ENCODE measurements at places on chromosomes 16 and 17. TPM values are rescaled to one million over a fixed set of nuclear protein-coding genes. Genes with fewer than 3 reads are reported as not detected.

Gene DPEP3
- not detected for total RNA-seq

Gene SIAH1
- total RNA-seq: 6.9 TPM

Gene HES7
- total RNA-seq: not detected

Gene KRTAP3-1
- total RNA-seq: not detected

Gene IGSF6
- total RNA-seq: 2.8 TPM

Gene DPEP1
- 0.13 TPM for total RNA-seq

Gene KRTAP4-3
- not detected for total RNA-seq

Gene CTRB2
- total RNA-seq: 12.7 TPM

- no peak for DNase-seq
Observed at GRCh38 chr17:62668091-62668804, 40.8 kb downstream of the MRC2 start.

DNA sequence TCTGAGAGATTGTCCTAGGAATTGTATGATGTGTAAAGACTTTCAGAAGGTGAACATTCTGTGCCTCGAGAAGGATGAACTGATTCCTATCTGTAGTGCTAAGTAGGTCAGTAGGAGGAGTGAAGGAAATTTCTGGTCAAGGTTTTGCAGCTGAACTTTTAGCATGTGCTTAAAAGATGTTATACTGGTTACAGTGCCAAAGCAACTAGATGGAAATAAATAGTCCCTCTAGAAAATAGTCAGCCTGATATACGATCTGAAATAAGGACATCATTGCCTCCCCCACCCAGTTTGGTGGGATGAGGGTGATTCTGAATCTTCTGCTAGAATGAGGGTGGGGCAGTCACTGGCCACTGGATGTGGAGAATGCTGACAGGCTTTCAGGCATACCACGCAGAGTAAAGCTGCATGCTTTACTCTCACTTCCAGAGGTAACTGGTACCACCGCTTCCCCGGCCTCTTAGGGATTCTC, 57.2 kb upstream of the VPS4A start:
- DNase-seq: no peak

DNA sequence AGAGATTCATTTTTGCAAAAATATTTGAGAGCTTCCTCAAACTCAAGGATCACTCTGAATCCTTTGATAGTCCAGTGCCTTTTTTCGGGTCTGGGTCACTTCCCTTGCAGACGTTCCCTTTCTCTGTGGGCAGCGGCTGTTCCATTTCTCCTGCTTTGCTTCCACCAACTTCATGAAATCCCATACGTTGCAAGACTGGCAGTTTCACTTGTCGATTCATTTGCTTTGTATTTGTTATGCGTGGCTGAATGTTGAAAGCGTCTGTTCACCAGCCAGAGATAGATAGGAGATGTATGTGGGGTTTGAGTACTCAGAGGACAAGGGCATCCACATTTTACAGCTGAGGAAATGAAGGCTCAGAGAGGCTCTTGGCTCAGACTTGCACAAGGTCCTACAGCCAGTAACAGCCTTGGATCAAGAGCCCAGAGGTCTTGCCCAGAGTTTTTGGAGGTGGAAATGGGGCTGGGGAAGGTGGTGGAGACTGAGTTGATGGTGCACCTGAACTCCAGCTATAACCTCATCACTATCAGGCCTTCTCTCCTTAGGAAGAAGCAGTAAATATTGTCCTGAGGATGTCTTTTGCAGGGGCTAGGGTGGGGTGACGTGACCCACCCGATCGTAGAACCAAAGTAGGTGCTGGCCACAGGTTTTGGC, 1.3 kb upstream of the CCDC102A start:
- peak; percentile 32 for DNase-seq

GRCh38 chr17:65876985-65877384, 314.9 kb downstream of the CEP112 start:
- DNase-seq: no peak

DNA sequence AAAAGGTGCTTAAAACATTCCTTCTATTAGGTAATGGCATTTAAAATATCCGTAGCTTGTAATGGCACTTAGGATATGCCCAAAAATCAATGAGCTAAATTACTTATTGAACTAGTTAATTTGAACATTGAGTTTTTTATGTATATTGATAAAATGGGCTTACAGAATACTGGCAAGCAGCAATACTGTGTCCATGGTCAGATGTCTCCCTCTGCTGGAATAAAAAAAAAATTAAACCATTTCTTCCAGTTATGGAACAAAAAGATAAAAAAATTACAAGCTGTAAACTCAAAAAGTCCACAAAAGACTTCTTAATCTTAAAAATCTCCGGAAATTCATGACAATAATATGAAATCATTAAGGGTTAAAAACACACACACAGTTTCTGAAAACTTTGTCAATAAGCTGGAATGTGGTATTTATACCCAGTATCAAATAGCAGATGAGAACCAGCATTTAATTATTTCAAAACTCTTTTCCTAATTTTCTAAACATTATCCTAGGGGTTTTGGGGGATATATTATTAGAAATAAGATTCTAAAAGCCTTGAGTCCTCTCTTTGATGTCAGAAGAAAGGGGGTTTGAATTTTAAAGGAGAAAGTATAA, 21.5 kb upstream of the PSMD7 start:
- DNase-seq: no peak

GRCh38 chr17:34671191-34671590, 91.8 kb downstream of the TMEM132E start:
- no peak for DNase-seq

DNA sequence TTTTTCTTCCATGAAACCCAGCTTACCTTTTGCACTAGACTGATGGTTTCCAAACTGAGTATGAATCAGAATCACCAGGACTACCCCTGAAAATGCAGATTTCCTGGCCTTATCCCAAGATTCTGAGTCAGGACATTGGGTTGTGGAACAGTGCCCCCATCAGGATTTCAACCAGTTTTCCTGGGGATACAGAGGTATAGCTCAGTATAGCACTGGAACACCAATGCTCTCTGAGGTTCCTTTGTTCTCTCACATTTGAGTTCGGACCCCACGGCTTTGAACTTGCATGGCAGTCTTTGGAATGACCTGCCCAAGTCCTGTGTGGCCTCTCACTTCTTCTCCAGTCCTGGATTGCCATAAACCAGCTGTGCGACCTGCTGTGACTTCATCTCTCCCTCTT, 12.8 kb upstream of the CCL8 start:
- DNase-seq: no peak

- no peak for DNase-seq
Observed at GRCh38 chr16:3797904-3798811, 80.8 kb upstream of the TRAP1 start.

DNA sequence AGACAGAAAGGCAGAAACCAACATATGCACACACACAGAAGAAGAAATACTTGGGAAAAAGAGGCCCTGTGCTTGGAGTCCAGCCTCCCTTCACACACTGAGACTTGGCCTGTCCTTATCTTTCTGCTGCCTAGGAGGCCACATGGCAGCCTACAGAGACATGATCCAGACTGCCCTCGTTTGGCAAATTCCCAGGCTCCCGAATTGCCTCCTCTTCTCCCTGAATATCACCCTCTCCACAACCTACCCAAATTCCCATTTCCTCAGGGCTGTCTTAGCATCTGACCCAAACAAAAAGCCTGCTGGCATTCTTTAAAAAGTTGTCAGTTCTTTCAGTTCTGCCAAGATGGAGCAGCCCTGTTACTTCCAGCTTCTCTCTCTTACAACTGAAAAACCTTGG, 59.8 kb downstream of the DNAH17 start:
- no peak for DNase-seq

DNA sequence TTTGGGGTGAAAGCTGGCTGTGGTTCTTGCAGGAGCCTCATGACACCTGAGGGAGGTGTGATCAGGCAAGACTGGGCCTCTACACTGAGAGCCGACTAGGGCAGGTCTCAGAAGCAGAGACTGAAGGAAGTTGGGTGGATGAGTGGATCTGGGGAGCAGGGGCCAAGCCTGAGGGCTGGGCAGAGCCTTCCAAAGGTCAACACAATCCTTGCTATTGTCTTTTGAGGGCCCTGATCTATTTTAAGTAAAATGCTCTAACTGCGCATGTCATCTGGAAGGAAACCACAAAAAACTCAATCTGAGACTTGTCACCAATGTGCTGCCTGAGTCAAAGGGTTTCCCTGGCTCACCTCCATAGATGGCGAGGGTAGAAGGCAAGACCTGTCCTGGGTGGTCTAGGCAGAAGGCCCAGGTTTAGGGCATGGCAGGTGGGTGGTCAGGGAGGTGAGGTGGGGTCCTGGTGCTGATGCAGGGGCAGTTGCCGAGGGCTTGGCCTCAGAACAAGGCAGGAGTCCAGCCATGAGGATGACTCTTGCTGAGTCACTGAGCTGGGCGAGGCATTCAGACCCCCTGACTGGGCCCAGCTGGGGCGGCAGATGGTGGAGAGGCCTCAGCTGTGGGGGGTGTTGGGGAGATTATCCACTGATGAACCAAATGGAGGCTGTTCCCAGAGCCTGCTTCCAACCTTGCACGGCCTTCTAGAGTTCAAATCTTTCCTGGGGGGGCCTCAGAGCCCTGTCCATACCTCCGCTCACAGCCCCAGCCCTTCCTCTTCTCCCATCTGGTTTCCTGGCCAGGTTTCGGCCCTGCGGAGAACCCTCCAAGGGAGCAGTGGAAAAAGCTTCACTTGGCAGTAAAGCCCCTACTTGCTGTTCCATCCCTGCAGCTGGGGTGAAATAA, 5.1 kb downstream of the MVP start:
- DNase-seq: no peak

GRCh38 chr16:87598431-87598830, 3.9 kb upstream of the JPH3 start:
- DNase-seq: no peak

DNA sequence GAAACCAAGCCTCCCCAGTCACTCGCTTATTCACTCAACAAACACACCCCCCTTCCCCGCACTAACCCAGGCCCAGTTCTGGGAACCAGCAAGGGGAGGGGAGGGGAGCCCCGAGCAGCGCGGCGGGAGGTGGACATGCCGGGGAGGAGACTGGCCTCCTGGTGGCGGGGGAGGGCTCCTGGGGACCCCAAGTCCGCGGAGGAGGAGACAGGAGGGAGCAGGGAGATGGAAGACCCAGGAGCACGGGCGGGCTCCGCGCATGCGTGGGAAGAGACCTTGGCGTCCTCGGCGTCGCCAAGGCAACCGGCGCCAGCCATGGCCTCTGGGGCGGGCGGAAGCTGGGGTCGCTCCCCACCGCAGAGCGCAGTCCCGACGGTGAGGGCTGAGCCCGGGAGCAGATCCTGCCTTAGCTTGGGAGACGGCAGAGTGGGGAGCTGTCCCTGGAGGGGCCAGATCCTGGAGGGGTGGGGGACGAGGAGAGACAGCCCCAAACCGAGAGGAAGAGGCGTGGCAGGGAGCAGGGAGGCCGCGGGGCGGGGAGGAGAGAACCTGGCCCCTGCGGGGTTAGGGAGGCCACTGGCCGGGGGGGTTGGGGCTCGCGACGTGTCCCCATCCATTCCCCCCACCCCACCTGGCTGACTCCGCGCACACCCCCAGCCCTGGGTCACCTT, at the start of gene PRR29:
PRR29 (plus strand) TSS at position 302 of the 671 bp plus-strand sequence; CDS start at position 316, 14 bp downstream.
- no peak for DNase-seq

- DNase-seq: peak; percentile 66
Observed at GRCh38 chr17:50396261-50397110, 837 bp downstream of the LRRC59 start.

- DNase-seq: no peak
Observed at GRCh38 chr17:69592692-69593350, 178.3 kb downstream of the MAP2K6 start.

GRCh38 chr17:79109584-79109983, 35.0 kb downstream of the ENGASE start:
- no peak for DNase-seq

GRCh38 chr17:57913575-57914272, 41.5 kb downstream of the CUEDC1 start:
- DNase-seq: no peak

DNA sequence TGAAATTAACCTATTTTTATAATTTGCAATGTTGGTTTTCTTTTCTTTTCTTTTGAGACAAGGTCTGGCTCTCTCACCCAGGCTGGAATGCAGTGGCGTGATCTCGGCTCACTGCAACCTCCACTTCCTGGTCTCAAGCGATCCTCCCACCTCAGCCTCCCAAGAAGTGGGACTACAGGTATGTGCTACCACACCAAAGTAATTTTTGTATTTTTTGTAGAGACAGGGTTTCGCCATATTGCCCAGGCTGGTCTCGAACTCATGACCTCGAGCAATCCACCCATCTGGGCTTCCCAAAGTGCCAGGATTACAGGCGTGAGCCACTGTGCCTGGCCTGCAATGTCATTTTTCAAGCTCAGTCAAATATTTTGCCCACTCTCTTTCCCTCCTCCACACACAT, 36.0 kb downstream of the MYH11 start:
- DNase-seq: no peak

DNA sequence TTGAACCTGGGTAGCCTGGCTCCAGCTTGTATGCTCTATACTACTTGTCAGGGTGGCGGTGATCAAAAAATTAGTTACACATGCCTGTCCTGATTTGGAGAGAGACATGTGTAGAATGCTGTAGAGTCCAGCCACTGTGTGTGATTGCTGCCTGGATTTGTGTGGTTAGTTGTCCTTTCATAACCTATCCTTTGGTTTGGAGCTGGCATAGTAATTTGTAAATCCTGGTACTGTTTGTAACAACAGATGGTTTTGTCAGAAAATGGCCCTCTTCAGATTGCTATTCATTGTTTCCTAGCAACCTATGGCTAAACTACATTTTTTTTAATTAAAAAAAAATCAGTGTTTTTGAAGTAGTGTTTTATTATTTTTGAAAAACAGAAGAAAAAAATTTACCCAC, 30.5 kb downstream of the ETV4 start:
- DNase-seq: no peak

DNA sequence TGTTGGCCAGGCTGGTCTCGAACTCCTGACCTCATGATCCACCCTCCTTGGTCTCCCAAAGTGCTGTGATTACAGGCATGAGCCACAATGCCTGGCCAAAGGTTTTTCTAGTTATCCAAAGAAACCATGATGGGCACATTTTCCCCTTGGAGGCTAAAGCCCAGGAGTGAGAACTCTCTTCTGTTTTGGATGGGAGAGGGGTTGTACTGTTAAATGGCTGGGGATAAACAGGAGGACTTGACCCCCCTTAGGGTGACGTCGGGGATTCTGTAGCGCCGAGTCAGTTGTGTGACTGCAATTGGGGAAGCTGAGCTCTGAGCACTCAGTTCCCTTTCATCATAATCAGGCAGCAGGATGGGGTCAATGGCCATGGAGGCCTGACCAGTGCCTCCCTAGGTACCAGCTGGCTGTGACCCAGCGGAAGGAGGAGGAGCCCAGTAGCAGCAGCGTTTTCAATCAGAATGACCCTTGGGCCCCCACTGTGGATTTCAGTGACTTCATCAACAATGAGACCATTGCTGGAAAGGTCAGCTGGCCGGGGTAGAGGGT, 4.1 kb downstream of the AOC3 start:
- DNase-seq: peak; percentile 76
